ENCODE measurements at places on chromosomes 7 and 10. TPM values are rescaled to one million over a fixed set of nuclear protein-coding genes. Genes with fewer than 3 reads are reported as not detected.
A peak's percentile ranks its signal among the peaks of the same experiment; 100 is the strongest.

- H3K27me3 ChIP-seq = no peaks in the 10 kb centered on the region
- H3K36me3 ChIP-seq = no peaks in the 10 kb centered on the region
- H3K4me1 ChIP-seq = peaks cover 21% of the 10 kb centered on the region
- H3K27ac ChIP-seq = no peak overlapping the region
Observed at GRCh38 chr7:21641546-21641945, 98.7 kb downstream of the DNAH11 start.

- H3K4me1 ChIP-seq = no peaks in the 10 kb centered on the region
- no peak overlapping the region for H3K4me3 ChIP-seq
- no peaks in the 10 kb centered on the region for H3K36me3 ChIP-seq
- no peaks in the 10 kb centered on the region for H3K27me3 ChIP-seq
- DNase-seq = no peak
Observed at GRCh38 chr10:116905845-116906210, 56.5 kb downstream of the ENO4 start.

DNA sequence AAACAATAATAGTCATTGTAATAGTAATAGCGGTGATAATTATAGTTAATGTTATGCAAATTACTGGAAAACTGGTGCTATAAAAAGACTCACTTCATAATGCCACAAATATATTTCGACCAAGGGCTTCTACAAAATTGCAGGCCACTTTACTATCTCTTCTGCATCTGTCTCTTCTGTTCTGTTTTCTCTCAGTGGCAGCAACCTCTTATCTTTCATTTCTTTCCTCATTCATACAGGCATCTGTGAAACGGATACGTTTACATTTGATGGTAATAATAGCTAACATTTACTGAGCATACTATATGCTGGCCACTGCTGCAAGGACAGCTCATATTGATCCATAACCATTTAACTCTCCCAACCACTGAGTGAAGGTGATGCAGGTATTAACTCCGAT, 537.4 kb upstream of the PFKP start:
- H3K27me3 ChIP-seq = peaks cover 32% of the 10 kb centered on the region
- H3K4me3 ChIP-seq = no peak overlapping the region
- H3K4me1 ChIP-seq = no peaks in the 10 kb centered on the region

- H3K4me3 ChIP-seq = no peak overlapping the region
- no peaks in the 10 kb centered on the region for H3K4me1 ChIP-seq
- no peak for DNase-seq
Observed at GRCh38 chr10:3110782-3111620, 43.7 kb downstream of the PFKP start.

GRCh38 chr10:101229266-101230182, at the start of gene LBX1:
Gene LBX1, minus strand, starts transcription at chr10:101229463. Its CDS starts 648 bp downstream, at chr10:101228815.
- H3K27ac ChIP-seq = no peak within 1 kb of the TSS
- H3K4me3 ChIP-seq = no peak within 1 kb of the TSS
- no peaks in the 10 kb centered on the region for H3K4me1 ChIP-seq

DNA sequence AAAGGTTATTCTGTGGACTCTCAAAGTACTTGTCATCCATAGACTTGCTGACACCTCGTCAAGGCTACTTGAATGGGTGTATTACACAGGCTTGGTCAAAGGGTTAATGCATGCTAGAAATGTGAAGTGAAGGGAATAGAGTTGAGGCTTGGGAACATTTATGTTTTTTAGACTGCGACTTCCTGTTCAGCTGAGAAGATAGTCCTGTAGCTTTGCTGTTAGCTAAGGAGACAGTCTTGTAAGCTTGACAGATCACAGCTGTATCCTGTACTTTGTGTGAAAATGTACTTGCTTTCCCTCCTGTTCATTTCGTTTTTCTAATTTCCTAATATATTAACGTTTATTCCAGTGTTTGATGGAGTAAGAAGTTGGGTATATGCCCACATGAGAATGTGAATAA, 52.1 kb downstream of the ADD3 start:
- H3K4me3 ChIP-seq = no peak overlapping the region
- no peaks in the 10 kb centered on the region for H3K27me3 ChIP-seq
- no peak for DNase-seq
- H3K27ac ChIP-seq = no peak overlapping the region

- H3K36me3 ChIP-seq = no peaks in the 10 kb centered on the region
- H3K4me1 ChIP-seq = peaks cover 44% of the 10 kb centered on the region
- DNase-seq = no peak
- peak overlapping the region; percentile 88 for H3K27ac ChIP-seq
- no peaks in the 10 kb centered on the region for H3K27me3 ChIP-seq
Observed at GRCh38 chr10:29958440-29958839, 100.9 kb downstream of the JCAD start.

GRCh38 chr7:41029072-41029499, 673.8 kb downstream of the INHBA start:
- no peaks in the 10 kb centered on the region for H3K27me3 ChIP-seq
- H3K27ac ChIP-seq = peak overlapping the region; percentile 39
- no peaks in the 10 kb centered on the region for H3K36me3 ChIP-seq

DNA sequence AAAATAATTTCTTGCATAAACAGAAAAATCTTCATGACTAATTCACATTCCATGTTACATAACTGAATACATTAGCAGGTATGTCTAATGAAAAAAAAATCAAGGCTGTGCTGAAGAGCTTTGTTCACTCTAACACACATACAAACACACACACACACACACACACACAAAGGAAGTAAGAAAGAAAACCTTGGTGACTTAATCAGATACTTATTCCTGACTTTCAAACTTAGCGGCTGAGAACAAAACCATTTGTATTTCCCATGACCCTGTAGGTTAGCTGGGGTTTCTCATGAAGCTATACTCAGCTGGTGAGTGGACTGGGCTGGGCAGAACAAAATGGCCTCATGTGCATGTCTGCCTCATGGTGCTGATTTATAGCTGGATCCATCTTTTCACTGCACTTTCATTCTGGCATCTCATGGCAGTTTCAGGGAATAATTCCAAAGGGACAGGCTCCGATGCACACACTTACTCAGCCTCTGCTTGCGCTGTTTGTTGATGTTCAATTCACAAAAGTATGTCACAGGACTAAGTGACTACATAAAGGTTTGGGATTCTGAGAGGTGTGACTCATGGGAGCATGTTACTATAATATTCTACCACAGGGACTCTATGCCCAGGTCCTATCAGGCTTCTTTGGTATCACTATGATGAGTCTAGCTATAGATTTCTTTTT, 161.2 kb downstream of the PCLO start:
- no peaks in the 10 kb centered on the region for H3K27me3 ChIP-seq
- no peak overlapping the region for H3K4me3 ChIP-seq
- H3K27ac ChIP-seq = no peak overlapping the region
- no peaks in the 10 kb centered on the region for H3K36me3 ChIP-seq
- H3K4me1 ChIP-seq = no peaks in the 10 kb centered on the region

The HYAL4 gene
- total RNA-seq = not detected
